Neural crest cell (in vitro differentiated cells): ENCODE measurements at places on chromosomes 3 and 15. TPM values are rescaled to one million over a fixed set of nuclear protein-coding genes. Genes with fewer than 3 reads are reported as not detected.

- peaks cover 7% of the 10 kb centered on the region for H3K36me3 ChIP-seq
- H3K4me1 ChIP-seq, result no peaks in the 10 kb centered on the region
- H3K4me3 ChIP-seq, result no peak overlapping the region
- peaks cover under 1% of the 10 kb centered on the region for H3K27me3 ChIP-seq
Observed at GRCh38 chr3:46280105-46280797, 38.0 kb downstream of the CCR3 start.

The KBTBD8 gene
- 9.9 and 10.8 TPM in 2 replicates for total RNA-seq

GRCh38 chr15:100118546-100118945 is 223.2 kb downstream of the ADAMTS17 start:
- H3K4me3 ChIP-seq, result no peak overlapping the region
- no peak for DNase-seq
- H3K27me3 ChIP-seq, result no peaks in the 10 kb centered on the region
- H3K27ac ChIP-seq, result no peak overlapping the region
- peaks cover 22% of the 10 kb centered on the region for H3K4me1 ChIP-seq

GRCh38 chr15:73959012-73959581 is 32.8 kb downstream of the LOXL1 start:
- no peak for DNase-seq
- H3K4me1 ChIP-seq, result no peaks in the 10 kb centered on the region
- no peaks in the 10 kb centered on the region for H3K36me3 ChIP-seq
- no peak overlapping the region for H3K4me3 ChIP-seq
- no peak overlapping the region for H3K27ac ChIP-seq

DNA sequence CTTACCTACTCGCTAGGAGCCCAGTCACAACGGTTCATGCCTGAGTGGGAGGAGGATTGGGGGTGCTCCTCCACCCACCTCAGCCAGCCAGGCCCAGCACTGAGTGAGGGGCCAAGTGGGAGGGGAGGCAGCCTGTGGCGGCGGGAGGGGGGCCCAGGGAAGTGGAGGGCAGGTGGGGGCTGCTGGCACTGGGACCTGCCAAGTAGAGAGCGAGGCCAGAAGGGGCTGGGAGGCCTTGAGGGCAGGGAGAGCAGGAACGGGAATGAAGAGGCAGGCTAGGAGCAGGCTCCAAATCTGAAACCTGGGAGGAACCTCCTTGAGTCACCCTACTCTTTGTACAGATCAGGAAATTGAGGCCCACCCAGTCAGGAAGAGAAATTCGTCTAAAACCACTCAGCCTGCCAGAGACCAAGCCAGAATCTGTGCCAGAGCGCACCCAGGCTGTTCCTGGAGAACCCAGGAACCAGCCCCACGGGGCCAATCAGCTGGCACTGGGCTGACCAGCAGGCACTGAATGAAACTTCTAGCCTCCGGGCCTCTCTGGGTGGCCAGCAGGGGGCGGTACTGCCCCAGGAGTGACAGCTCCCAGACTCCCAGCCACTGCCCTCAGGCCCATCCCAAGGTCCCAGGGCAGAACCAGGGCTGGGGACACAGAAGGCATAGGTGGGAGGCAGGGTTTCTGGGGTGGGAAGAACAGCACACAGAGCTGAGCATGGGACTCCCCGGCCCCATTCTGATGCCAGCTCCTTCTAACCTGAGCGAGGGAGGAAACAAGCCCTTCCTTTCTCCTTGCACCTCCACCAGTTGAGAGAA is 14.8 kb upstream of the CYP11A1 start:
- H3K27ac ChIP-seq, result peak overlapping the region; percentile 88
- H3K27me3 ChIP-seq, result peaks cover 4% of the 10 kb centered on the region
- no peaks in the 10 kb centered on the region for H3K4me1 ChIP-seq
- no peak overlapping the region for H3K4me3 ChIP-seq

DNA sequence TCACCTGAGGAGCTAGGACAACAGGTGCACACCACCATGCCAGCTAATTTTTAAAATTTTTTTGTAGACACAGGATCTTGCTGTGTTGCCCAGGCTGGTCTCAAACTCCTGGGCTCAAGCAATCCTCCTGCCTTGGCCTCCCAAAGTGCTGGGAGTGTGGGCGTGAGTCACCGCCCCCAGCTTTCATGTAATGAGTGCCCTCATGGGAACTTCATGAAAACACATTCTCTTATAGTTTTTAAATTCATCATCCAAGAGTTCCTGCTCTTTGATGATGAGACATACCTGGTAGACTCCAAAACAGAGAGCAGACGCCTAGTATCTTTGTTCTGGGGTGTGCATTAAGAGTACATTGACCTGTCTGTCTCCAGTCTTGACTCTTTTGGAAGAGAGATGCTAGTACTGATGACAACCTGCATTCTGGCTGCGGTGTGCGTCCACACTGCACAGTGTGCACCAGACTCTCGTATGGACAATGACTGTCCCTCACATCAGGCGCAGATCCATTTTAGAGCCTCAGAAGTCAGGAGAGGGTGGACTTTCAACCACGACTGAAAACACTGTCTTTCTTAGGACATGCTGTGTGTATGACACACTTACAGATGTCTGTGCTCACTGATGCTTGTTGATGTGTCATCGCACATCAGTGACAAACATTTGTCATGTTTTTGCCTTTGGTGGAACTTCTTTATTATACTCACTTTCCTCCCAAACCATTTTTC is 2.0 kb downstream of the NRROS start:
- H3K4me3 ChIP-seq, result no peak overlapping the region
- H3K27ac ChIP-seq, result no peak overlapping the region
- H3K36me3 ChIP-seq, result no peaks in the 10 kb centered on the region

The EXD1 gene
- total RNA-seq, result not detected in 2 replicates

DNA sequence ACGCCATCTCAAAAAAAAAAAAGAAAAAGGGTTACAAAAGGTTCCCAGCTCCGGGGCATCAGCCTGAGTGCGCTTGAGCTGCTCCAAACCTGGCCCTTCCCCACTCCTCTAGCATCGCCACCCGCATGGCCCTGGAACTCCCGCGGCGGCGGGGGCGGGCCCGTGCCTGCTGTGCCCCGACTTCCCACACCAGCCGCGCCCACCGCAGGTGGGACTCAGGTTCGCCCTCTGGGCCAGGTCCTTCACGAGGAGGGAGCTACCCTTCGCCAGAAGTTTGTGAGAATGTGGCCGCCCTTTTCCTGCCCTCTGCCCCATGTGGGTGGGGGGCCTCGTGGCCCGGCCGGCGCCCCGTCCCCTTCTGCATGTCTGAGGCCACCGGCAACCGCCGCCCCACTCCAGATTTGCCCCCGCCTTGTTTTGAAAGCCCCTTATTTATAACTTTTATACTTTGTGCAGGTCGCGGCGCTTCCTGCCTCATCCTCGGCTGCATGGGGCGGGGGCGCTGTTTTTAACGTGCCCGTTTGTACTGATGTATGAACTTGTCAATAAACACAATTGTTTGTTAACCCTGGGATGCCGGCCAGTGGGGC is 507 bp upstream of the JMJD7 start:
- no peak overlapping the region for H3K27ac ChIP-seq
- DNase-seq, result no peak
- H3K27me3 ChIP-seq, result peaks cover 10% of the 10 kb centered on the region
- no peaks in the 10 kb centered on the region for H3K36me3 ChIP-seq
- peak overlapping the region; percentile 94 for H3K4me3 ChIP-seq

DNA sequence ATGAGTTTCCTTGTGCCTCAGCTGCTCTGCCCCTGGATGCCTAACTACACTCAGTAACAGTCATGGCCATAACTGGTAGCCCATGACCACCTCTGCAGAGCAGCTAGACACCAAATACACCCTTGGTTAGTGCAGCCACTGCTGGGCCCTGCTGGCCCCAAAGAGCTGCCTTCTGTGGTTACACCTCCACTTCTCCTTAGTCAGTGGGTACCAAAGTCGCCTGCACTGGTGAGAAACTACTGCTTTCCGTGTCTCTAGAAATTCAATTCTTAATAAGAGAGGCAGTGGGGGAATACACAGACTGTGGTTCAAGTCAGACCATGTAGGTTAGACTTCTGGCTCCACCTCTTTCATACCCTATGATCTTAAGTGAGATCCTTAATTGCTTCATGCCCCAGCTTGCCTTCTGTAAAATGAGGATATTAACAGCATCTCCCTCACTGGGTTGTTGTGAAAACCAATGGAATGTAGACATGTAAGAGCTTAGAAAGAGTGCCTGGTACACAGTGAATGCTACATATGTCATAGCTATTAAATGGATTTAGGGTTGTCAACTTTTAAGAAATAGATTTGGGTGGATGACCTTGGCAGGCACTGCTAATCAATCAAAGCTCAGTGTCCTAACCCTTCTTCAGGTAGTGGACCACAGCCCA is 18.2 kb downstream of the HEG1 start:
- H3K4me1 ChIP-seq, result peaks cover 41% of the 10 kb centered on the region
- H3K36me3 ChIP-seq, result peaks cover 15% of the 10 kb centered on the region
- no peak overlapping the region for H3K4me3 ChIP-seq

The ZPLD1 gene
- total RNA-seq, result not detected in 2 replicates

DNA sequence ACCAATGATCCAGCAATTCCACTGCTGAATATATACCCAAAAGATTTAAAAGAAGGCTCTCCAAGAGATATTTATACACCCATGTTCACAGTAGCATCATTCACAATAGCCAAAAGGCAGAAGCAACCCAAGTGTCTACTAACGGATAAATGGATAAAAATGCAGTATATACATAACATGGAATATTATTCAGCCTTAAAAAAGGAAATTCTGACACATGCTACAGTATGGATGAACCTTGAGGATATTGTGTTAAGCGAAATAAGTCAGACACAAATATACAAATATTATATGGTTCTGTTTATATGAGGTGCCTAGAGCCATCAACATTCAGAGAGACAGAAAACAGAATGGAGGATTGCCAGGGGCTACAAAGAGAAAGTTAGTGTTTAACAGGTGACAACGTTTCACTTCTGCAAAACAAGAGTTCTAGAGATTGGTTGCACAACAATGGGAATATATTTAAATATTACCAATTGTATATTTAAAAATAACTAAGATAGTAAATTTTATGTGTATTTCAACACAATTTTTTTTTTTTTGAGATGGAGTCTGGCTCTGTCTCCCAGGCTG is 69.4 kb downstream of the STAG1 start:
- H3K27me3 ChIP-seq, result no peaks in the 10 kb centered on the region
- DNase-seq, result no peak
- no peak overlapping the region for H3K4me3 ChIP-seq
- H3K4me1 ChIP-seq, result no peaks in the 10 kb centered on the region

- H3K27ac ChIP-seq, result no peak overlapping the region
- peaks cover 9% of the 10 kb centered on the region for H3K36me3 ChIP-seq
- no peak for DNase-seq
- H3K27me3 ChIP-seq, result no peaks in the 10 kb centered on the region
Observed at GRCh38 chr15:62706317-62706716, 336.2 kb upstream of the TPM1 start.

The TRIM42 gene
- total RNA-seq, result not detected in 2 replicates

DNA sequence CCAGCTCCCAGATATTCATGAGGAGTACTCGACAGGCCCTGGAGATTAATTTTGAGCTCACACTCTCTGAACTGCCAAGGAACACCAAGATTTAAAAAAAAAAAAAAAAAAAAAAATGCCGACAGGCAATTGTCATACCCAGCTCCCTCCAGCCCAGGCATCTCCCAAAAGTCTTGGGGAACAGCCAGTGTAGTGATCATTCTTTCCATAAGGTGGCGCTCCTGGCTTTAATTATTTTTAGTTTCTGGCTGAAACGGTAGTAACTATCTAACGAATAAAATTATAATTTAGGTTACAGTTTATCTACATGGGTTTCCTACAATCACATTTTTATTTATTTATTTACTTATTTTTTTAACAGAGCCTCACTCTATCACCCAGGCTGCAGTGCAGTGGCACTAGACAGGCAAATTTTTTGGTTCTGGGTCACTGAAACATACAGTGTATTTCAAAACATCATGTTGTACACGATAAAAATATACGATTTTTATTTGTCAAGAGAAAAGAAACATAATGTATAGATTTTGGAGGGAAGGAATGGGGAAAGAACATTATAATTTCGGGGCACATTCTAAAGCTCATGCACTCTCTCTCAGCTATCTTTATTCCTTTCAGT is 157.3 kb downstream of the ADAMTS9 start:
- H3K4me1 ChIP-seq, result peaks cover 14% of the 10 kb centered on the region
- no peaks in the 10 kb centered on the region for H3K27me3 ChIP-seq
- peak; percentile 70 for DNase-seq
- H3K36me3 ChIP-seq, result no peaks in the 10 kb centered on the region

DNA sequence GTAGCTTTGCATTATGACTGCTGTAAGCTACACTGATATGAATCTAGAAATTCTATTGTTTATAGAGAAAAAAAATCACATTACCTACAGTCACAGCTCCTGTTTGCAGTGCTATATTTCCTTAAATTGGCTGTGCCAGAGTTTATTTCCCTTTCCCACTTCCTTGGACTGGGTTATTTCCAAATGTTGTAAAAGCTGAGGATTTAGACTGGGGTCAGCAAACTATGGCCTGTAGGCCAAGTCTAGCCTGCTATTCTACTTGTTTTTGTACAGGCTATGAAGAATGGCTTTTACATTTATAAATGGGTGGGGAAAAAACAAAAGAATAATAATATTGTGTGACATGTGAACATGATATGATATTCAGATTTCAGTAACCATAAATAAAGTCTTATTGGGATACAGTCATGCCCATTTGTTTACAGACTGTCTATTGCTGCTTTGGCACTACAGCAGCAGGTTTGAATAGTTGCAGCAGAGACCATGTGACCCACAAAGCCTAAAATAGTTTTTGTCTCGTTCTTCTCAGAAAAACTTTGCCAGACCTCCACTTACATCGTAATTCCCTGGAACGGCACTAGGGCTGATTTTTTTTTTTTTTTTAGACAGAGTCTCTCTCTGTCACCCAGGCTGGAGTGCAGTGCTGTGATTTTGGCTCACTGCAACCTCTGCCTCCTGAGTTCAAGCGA is 7.8 kb downstream of the GLDN start:
- H3K27ac ChIP-seq, result no peak overlapping the region
- H3K4me1 ChIP-seq, result peaks cover 9% of the 10 kb centered on the region
- H3K36me3 ChIP-seq, result no peaks in the 10 kb centered on the region
- no peak overlapping the region for H3K4me3 ChIP-seq

GRCh38 chr15:76336254-76337058 is at the start of gene ISL2:
Gene ISL2 (plus strand): TSS chr15:76336773. CDS start chr15:76336884, 111 bp downstream.
- peak within 1 kb of the TSS; percentile 77 for H3K4me3 ChIP-seq
- no peak within 1 kb of the TSS for H3K27ac ChIP-seq
- H3K27me3 ChIP-seq, result peaks cover 89% of the 10 kb centered on the region
- DNase-seq, result peak; percentile 57
- H3K36me3 ChIP-seq, result no peaks in the 10 kb centered on the region

DNA sequence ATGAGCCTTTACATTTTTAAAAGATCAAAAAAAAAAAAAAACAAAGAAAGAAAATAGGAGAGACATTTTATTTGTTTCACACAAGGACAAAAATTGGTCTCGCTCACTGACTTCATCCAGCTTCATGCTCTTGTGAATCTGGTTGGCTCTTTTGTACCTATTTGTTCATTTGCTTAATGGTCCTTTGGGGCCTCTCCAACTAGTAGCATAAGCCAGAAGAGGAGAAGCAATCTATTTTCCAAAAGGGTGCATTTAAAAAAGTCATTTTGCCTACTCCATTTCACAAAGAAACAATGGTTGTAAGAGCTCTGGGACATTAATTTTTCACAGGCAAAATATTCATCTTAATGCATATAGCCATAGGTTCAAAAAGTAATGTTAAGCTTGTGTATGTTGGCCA is 168.3 kb upstream of the ADAMTS9 start:
- no peak overlapping the region for H3K27ac ChIP-seq
- no peaks in the 10 kb centered on the region for H3K27me3 ChIP-seq
- no peak overlapping the region for H3K4me3 ChIP-seq
- peaks cover 13% of the 10 kb centered on the region for H3K4me1 ChIP-seq
- DNase-seq, result no peak

- no peaks in the 10 kb centered on the region for H3K4me1 ChIP-seq
- H3K27ac ChIP-seq, result no peak overlapping the region
- H3K27me3 ChIP-seq, result peaks cover 57% of the 10 kb centered on the region
- H3K36me3 ChIP-seq, result no peaks in the 10 kb centered on the region
- no peak for DNase-seq
- no peak overlapping the region for H3K4me3 ChIP-seq
Observed at GRCh38 chr15:101579631-101580163, 72.5 kb downstream of the TM2D3 start.
